ENCODE measurements at places on chromosomes 6 and 20.

- DNase-seq, result no peak
Observed at GRCh38 chr6:79718509-79719247, 87.5 kb downstream of the SH3BGRL2 start.

DNA sequence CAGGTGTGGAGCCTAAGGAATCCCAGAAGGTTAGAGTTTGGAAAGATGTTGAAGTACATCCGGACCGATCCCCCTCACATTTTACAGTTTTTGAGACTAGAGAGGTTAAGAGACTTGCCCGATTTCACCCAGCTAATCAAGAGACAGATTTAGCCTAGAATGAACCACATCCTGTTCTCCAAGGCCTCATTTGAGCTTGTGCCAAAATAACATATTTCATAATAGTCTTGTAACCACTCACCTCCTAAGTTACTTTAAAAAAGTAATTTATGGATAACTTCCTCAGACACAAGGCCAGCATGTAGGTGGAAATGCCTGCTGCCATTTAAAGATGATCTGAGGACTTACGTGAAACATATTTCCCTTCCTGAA, 39.8 kb upstream of the ARHGAP18 start:
- no peak for DNase-seq

GRCh38 chr6:112839525-112839961, 492.4 kb downstream of the RFPL4B start:
- DNase-seq, result no peak

DNA sequence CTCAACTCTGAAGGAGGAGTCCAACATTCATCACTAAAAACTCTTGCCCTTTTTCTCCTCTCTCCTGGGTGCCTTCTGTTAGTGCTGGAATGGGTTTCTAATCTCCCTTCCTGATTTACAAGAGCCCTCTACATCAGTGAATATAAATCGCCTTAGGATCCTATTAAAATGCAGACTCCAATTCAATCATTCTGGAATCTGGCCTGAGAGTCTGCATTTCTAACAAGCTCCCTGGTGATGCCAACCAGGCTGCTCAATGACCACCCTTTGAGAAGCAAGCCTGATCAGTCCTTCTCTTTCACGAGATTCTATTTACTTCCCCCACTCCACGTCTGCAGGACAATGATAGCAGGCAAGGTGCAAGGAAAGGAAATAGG, 72.8 kb upstream of the E2F3 start:
- DNase-seq, result no peak

DNA sequence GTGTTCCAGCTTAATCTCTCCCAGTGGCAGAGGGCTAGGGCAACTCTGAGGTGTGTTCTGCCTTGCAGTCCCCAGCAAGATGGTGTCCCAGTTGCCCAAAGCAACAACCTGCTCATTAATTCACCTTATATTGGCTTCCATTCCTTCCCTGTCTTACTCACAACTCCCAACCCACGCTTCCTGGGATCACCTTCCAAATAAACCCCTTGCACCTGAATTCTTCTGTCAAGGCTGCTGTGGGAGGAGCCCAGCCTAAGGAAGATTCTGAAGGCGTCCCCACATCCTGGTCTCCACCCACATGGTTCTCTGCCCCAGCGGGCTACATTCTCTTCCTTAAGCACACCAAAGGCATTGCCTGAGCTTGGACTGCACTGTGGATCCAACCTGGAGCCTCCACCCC, 116.6 kb upstream of the MAFB start:
- DNase-seq, result no peak

DNA sequence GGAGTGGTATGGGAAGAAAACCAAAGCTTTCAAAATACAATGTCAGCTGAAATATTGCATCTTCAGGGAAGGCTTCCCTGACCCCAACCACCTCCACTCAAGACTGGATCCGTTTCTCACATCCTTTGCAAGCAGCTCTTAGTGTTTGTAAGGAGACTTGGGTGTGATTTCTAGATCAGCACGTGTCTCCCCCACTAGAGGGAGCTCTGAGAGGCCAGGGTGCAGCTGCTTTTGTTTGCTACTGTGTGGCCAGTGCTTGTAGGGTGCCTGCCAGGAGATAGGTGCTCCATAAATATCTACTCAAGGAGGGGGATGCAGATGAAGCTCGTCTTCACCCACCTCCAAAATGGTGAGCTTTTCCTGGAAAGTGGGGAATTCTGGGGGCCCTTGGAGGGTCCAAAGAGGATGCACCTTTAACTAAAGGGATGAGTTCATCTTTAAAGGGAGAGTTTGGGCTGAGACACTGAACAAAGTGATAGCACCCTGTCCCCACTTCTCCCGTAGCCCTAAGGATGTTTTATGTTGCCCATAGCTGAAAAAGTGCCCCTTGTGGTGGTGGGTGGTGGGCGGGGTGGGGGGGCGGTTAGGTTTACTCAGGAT, 52.6 kb upstream of the MAFB start:
- DNase-seq, result peak; percentile 9

DNA sequence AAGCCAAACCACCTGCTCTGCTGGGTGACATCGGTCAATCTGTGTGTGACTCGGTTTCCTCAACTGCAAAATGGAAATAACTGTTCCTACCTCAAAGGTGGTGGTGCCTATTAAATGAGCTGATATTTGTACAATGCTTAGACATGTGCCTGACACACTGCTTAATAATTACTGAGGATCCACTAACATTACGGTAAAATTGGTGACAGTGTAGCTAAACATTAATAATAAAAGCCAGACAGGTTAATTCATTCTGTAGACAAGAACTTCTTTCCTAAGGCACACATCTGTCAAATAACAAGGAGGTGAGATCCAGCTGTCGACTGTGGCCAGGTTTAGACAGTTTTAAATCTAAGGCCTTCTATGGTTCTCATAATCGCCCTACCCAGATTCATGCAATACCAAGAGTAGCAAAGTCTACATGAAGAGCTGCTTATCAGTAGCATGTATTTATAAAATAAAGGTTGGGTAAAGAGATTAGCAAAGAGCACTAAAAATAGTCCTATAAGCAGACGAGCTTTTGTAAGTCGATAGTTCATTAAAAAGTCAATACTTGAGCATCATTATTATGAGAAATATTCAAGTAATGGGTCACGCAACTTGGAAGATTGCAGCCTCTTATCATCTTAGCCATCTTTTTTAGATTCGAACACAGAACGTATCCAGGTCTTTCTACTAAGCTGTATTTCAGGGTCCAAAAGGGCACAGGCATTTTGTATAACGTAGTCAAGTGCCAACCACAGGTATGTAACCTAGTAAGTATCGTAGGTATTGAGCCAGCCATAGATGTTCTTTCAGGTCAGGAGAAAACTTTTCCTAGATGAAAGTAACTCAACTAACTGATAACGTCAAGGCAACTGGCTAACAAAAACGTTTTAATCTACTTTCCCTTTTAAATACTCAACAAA, 3.2 kb downstream of the CNKSR3 start:
- DNase-seq, result no peak

DNA sequence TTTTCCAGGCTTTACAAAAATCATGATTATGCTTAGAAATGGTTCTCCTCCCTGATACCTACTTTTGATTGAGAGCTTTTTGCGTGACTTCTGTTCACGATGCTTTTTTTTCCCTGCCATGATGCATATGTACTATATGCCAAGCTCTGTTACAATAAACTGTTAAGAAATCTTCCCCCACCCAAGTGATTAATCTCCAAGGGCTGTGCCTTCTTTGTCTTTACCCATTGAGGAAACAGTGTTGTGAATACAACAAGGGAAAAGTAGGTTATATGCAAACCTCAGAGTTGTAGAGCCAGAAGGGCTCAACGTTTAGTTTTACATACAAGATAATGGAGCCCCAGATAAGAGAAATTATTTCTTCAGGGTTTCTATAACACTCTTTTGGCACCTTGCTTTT, 34.1 kb upstream of the MYLK2 start:
- DNase-seq, result no peak

DNA sequence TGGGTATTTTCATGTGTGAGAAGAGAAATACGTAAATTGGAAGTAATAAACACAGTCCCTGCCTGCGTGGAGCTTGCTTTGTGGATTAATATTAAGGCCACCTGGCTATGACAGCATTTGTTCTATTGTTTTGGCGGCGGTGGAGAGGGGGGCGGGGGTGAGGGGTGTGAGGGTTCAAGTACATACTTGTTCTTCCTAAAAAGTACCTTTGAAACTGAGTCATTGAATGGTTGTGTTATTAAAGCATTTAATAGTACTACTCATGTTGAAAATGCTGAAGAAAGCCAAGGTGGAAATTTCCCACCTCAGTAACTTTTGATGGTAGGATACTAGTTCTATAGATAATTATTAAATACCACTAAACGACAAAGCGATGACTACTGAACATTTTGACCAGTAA, 95.0 kb downstream of the FOXC1 start:
- no peak for DNase-seq

DNA sequence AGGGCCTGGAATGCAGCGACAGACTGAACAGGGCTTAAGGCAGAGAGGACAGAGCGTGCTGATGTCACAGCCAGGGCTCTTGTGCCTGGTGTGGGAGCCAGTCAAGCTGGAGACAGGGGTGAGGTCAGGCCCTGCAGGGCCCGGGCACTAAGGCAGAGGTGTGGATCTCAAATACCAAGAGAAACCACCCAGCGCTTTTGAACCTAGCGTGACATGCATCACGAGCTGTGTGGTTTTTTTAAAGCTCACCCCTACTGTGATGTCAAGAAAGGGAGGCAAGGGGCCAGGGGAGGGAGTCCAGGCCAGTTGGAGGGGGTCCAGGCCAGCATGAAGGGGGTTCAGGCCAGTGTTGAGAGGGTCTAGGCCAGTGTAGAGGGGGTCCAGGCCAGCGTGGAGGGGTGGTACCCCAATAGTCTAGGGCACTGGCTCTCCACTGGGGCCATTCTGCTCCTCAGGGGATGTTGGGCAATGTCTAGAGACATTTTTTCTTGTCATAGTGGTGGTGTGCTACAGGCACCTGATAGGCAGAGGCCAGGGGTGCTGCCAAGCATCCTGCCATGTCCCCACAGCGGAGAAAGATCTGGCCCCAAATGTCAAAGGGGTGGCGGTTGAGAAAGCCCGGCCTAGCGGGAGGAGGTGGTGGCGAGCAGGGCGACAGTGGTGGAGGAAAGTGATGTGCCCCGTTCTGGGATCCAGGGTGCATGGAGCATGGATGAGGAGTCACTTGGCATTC, 42.6 kb downstream of the RBM38 start:
- DNase-seq, result no peak

DNA sequence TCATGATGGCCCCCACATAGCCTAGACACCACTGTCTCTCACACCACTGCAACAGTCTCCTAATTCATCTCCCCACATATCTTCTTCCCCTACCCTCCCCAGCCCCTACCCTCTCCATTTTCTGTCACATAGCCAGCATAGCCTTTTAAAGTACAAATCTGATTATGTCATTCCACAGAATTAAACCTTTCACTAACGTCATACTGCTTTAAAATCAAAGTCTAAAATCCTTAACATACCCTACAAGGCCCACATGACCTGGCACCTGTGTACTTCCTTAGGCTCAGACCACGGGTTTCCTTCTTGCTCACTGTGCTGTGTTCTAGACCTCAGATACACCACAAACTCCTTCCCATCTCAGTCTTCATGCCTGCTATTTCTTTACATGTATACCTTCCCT, 5.9 kb downstream of the OSTM1 start:
- DNase-seq, result no peak

DNA sequence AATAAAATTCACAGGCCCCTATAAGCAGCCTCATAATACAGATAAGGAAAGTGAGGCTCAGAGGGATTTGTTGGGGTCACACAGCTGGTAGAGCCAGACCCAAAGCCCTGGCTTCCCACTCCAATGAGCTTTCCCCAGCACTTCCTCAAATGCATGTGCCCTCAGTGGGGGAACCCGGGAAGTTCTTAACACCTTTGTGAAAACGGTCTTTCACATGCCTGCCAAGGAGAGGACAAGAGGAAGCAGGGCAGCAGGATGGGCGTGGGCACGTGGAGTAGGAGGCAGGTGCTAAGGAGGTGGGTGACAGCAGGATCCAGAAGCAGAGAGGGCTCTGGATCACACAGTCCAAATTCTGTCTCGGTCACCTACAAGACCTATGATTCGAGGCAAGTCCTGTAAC, 598 bp downstream of the PI16 start:
- DNase-seq, result no peak

DNA sequence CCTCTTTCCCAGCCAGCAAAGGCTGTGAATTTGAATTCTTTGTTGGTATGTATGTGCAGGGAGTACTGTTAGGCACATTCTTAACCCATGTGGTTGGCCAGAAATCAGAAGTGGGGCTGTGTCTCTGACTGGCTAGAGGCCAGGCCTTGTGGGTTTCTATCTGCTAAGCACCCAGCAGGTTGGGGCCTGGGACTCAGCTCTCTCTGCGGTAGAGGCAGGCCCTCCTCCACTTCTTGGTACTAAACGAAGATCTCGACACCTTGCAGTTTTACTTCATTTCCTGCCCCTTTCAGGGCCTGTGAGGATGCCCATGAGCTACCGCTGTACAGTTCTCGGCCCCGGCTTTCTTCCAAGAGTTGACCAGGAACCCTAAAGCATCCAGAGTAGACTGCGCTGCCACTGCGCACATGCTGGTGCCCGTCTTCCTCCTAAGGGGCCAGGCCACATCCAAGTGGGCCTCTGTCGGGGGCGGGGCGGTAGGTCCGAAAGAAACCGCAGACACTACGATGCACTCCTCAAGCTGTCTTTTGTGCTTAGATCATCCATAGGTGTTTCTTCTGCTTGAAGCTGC, 51.1 kb downstream of the TCP11 start:
- DNase-seq, result no peak

DNA sequence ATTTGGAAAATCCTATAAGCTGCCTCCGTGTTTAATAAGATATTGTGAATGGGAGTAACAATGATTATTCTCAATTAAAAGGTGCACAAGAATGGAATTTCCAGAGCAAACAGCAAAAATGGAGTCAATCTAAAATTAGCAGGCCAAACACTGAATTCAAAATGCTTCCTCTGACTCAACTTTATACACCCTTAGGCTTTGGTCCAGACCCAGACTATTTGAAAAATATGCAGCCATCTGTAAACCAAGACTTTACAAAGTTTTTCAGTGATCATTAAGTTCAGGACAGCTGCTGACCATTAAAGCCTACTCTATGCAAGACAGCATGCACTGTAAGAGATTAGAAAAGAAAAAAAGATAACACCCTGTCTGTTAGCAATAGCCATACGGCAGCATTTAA, 39.4 kb upstream of the CCN6 start:
- no peak for DNase-seq

DNA sequence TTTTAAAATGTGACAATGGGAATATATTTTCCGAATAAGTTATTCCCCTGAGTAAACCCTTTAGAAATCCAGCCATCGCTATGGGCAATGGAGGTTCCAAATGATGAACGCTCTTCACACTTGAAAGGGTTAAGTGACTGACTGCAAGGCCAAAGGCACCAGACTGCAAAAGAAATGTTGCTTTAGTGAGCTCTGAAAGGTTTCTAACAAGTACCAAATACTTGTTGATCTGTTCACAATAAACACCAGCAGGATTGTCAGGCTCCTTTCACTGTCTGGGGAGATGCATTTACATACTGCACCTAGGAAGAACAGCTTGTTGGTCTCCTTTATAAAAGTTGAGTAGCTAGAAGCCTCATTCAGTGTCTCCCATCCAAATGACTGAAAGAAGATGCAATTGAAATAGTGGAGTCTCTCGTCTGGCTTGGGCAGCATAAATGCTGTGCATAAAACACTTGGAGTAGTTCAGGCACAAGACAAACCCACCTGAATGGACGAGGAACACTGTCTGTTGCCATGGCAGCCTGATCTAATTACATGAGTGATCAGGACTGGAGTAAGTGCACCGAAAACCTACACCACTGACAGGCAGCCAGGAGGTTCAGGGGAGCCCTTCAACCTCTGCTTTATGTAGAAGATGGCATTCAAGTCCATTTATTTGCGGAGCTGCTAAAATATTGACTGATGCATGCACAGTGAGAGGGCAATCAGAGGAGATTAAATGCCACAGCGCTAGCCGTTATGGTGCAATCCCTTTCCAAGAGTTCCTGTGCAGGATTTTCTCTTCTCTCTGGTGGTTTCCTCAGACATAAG, 2.9 kb downstream of the ATXN1 start:
- peak; percentile 51 for DNase-seq

- no peak for DNase-seq
Observed at GRCh38 chr6:149223120-149223903, 94.2 kb upstream of the TAB2 start.

Measured in neuronal stem cell (in vitro differentiated cells).